ENCODE measurements at places on chromosomes 1 and 21.

GRCh38 chr1:167330601-167331293 is 110.1 kb downstream of the POU2F1 start:
- DNase-seq: no peak

DNA sequence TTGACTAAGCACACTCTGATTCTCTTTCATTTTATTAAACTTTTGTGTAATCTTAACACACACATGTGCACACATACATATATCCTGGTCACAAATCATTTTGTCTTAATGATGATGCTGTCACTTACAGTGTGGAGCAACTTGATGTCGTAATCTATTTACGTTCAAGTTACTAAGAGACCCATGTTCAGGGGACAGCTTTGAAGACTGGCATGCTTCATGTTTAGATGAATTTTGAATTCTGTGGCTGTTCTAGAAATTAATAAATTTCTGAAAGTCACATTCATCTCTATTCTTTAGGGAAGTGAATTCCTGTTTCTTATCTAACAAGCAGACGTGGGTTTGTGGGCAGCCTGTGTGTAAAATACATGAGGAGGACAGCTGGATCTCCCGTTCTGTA is 1637.8 kb downstream of the PLA2G4A start:
- DNase-seq: no peak

- no peak for DNase-seq
These were observed 3.0 kb upstream of the SUMO3 start for GRCh38 chr21:44820851-44821250.

GRCh38 chr1:226737819-226738420 is 1.2 kb downstream of the ITPKB start:
- DNase-seq: no peak
